ENCODE measurements at places on chromosomes 11 and 22. TPM values are rescaled to one million over a fixed set of nuclear protein-coding genes. Genes with fewer than 3 reads are reported as not detected.

TYR gene
- total RNA-seq, result not detected

OR51I1 gene
- 1.2 TPM for total RNA-seq

MPEG1 gene
- total RNA-seq, result not detected

KRTAP5-7 gene
- total RNA-seq, result not detected

LINC01488 gene
- not detected for total RNA-seq

APOL4 gene
- total RNA-seq, result 4.4 TPM

VPREB1 gene
- not detected for total RNA-seq

KDM4F gene
- not detected for total RNA-seq

TESMIN gene
- total RNA-seq, result 3.4 TPM

CRACR2B gene
- 28.8 TPM for total RNA-seq

OR5AK2 gene
- not detected for total RNA-seq

KCNK4 gene
- 0.36 TPM for total RNA-seq

GRIK4 gene
- 4.5 TPM for total RNA-seq

MUC5AC gene
- not detected for total RNA-seq

OR10D3 gene
- total RNA-seq, result 0.67 TPM

SLCO2B1 gene
- total RNA-seq, result 3.5 TPM

PDXP gene
- total RNA-seq, result 13.4 TPM

MUC2 gene
- not detected for total RNA-seq

PKDREJ gene
- not detected for total RNA-seq

MAPK8IP1 gene
- 3.7 TPM for total RNA-seq

TIMM10 gene
- total RNA-seq, result 60.2 TPM

BRSK2 gene
- 4.0 TPM for total RNA-seq

OR52A1 gene
- 0.03 TPM for total RNA-seq

SCGB1A1 gene
- total RNA-seq, result 0.72 TPM

UPK3A gene
- not detected for total RNA-seq

NCAM1 gene
- total RNA-seq, result 21.9 TPM

All from endothelial cell (in vitro differentiated cells).